ENCODE measurements at places on chromosomes 5 and 9. TPM values are rescaled to one million over a fixed set of nuclear protein-coding genes. Genes with fewer than 3 reads are reported as not detected.

The PCDHGA3 gene
- total RNA-seq, result 0.05 TPM

The IL5 gene
- total RNA-seq, result 0.47 TPM

The PCDHA1 gene
- total RNA-seq, result 0.08 TPM

The CCDC112 gene
- total RNA-seq, result 9.3 TPM

The KIF24 gene
- total RNA-seq, result 3.7 TPM

The CANX gene
- 343 TPM for total RNA-seq

The SLC27A6 gene
- not detected for total RNA-seq

The EDIL3 gene
- total RNA-seq, result 0.14 TPM

The GOLGA2 gene
- total RNA-seq, result 51.2 TPM

The PCDHA11 gene
- 0.07 TPM for total RNA-seq

The HAPLN1 gene
- not detected for total RNA-seq

The BTNL3 gene
- total RNA-seq, result not detected

The FRMPD1 gene
- total RNA-seq, result 0.04 TPM

The GNA14 gene
- not detected for total RNA-seq

The ANKRD31 gene
- total RNA-seq, result 0.06 TPM

The KCNMB1 gene
- not detected for total RNA-seq

The SH3TC2 gene
- total RNA-seq, result 0.48 TPM

The UBE2QL1 gene
- total RNA-seq, result 1.9 TPM

The SPINK13 gene
- 0.31 TPM for total RNA-seq

The ORM1 gene
- total RNA-seq, result not detected

The PCDHB8 gene
- total RNA-seq, result 0.15 TPM

The GABRA6 gene
- total RNA-seq, result not detected

The NPR3 gene
- total RNA-seq, result 16.9 TPM

The CD180 gene
- total RNA-seq, result not detected

The NMUR2 gene
- total RNA-seq, result 0.22 TPM

The PCDH1 gene
- 3.9 TPM for total RNA-seq

The SLC6A18 gene
- total RNA-seq, result not detected

The CD14 gene
- 3.4 TPM for total RNA-seq

The TMEM252 gene
- total RNA-seq, result not detected

The ELL2 gene
- total RNA-seq, result 32.6 TPM

The C9 gene
- not detected for total RNA-seq

The ANKHD1 gene
- 54.5 TPM for total RNA-seq

The ANKS6 gene
- 11.3 TPM for total RNA-seq

The SLC25A46 gene
- total RNA-seq, result 33.7 TPM

The INSYN2B gene
- 0.16 TPM for total RNA-seq

The NDST1 gene
- 44.3 TPM for total RNA-seq

The PCDHGC3 gene
- 6.6 TPM for total RNA-seq

The PCDHGA1 gene
- 0.26 TPM for total RNA-seq

The TOR4A gene
- total RNA-seq, result 26.3 TPM

The SLIT3 gene
- total RNA-seq, result 19.5 TPM

The HTR1A gene
- total RNA-seq, result not detected

The IFT74 gene
- total RNA-seq, result 14.1 TPM

The C5orf46 gene
- total RNA-seq, result not detected

The AP3S1 gene
- 83.9 TPM for total RNA-seq

The LCN9 gene
- total RNA-seq, result 0.14 TPM

The TTC1 gene
- total RNA-seq, result 65.0 TPM

The CXXC5 gene
- total RNA-seq, result 10.2 TPM

The RNF183 gene
- total RNA-seq, result not detected

The JAKMIP2 gene
- not detected for total RNA-seq

The PAEP gene
- total RNA-seq, result 0.32 TPM

The PTGS1 gene
- 2.3 TPM for total RNA-seq

The MED10 gene
- total RNA-seq, result 72.4 TPM

The GADD45G gene
- total RNA-seq, result 0.52 TPM

The ANKRD18A gene
- total RNA-seq, result 13.7 TPM

The C5orf34 gene
- total RNA-seq, result 3.6 TPM

The ANKRD34B gene
- total RNA-seq, result 0.05 TPM

Data from A549 treated with dexamethasone at 1 μM for 4 hours (cell line).